Stimulated activated naive CD4-positive, alpha-beta T cell treated with Interleukin-2 at 50 U/mL for 16 hours (primary cell): ENCODE measurements at places on chromosomes 11 and 22.

GRCh38 chr11:119377112-119377901, 4.2 kb downstream of the USP2 start:
- DNase-seq = no peak

DNA sequence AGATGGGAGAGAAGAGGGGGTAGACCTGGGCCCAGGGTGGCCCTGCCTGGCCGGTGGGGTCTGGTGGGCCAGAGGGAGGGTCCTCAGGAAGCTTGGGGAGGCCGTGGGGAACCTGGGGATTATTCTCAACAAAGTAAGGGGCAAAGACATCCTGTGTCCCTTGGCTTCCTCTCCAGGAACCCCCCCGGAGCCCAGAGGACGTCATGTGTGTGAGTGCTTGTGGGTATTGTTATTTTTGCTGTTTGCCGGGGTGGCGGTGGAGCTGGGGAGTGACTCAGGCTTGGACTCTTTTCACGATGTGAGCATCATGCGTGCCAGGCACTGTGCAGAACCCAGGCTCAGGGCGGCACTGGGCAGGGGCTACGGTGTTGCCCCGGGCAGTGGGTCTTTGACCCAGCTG, 982 bp upstream of the SHANK3 start:
- DNase-seq = no peak

GRCh38 chr11:9266926-9267325, 1.8 kb upstream of the DENND5A start:
- no peak for DNase-seq

DNA sequence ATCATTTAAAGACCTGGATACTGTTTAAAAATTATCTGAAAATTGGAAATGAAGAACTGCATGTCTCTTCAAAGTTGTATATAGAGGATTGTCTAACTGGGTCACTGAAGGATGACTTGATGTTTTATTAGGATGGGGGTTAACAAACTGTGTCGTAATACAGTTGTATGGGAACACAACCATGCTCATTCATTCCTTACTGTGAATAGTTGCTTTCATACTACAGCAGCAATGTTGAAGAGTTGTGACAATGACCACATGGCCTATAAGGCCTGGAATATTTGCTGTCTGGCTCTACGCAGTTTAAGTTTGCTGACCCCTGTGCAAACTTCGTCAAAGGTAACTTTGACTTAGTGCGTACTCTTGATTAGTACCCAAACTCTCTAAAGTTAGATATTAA, 38.4 kb downstream of the FDX1 start:
- no peak for DNase-seq

DNA sequence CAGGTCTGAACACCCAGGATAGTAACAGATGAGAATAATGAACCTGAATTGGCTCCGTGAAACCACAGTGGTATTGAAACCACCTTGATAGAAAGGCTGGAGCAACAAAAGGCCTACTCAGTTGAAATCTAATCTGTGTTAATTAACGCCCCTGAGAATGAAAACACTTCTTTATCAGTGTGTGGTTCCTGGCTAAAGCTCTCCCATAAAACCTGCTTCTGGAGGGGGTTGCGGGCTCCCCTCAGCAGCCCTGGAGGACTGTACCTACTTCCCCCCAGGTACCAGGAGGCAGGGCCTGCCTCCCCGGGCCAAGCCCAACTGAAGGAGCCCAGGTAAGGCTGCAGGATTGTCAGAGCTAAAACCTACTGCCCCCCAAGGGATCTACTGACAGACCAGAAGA, 54.6 kb downstream of the PLEKHA7 start:
- DNase-seq = no peak

- DNase-seq = no peak
Measured at GRCh38 chr22:38193580-38193979, 8.2 kb upstream of the MAFF start.

DNA sequence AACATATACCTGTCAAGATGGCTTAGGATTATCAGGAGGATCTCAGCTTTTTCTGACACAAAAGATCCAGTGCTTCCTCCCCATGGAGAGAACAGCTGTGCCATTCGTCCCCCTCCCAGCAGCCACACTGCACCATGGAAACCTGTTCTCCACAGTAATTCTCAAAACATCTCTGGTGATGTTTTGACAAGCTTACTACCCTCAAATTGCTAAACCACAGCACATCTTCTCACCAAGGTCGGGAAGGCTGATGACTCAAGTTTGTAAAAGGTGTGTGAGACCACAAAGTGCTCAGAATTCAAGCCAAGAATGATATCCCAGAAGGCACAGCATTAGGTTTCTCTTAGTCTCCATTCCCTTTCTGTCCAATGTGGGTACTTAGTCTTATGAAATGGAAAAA, 3.9 kb upstream of the RAB38 start:
- no peak for DNase-seq

GRCh38 chr11:89456681-89457080, 34.5 kb downstream of the NOX4 start:
- DNase-seq = no peak

GRCh38 chr11:574632-575312, 1.5 kb upstream of the PHRF1 start:
- DNase-seq = no peak

DNA sequence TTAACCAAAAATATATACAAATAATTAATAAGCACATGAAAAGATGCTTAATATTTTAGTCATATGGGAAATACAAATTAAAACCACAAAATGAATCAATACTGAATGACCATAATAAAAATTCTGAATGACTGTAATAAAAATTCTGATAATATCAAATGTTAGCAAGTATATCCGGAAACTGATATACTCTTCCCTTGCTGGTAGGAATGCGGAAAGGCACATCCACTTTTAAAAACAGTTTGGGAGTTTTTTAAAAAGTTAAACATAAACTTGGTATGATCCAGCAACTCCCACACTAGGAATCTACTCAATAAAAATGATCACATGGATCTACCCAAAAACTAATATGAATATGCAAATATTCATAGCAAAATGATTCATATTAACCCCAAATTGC, 30.8 kb upstream of the GRIA4 start:
- no peak for DNase-seq

- DNase-seq = no peak
Measured at GRCh38 chr22:40187389-40187788, 9.7 kb downstream of the TNRC6B start.

- DNase-seq = no peak
Measured at GRCh38 chr22:19321757-19322156, 30.2 kb upstream of the CLTCL1 start.

GRCh38 chr11:124801014-124801413, 808 bp upstream of the MSANTD2 start:
- DNase-seq = no peak

GRCh38 chr11:58046231-58046630, 15.5 kb downstream of the OR6Q1 start:
- no peak for DNase-seq

DNA sequence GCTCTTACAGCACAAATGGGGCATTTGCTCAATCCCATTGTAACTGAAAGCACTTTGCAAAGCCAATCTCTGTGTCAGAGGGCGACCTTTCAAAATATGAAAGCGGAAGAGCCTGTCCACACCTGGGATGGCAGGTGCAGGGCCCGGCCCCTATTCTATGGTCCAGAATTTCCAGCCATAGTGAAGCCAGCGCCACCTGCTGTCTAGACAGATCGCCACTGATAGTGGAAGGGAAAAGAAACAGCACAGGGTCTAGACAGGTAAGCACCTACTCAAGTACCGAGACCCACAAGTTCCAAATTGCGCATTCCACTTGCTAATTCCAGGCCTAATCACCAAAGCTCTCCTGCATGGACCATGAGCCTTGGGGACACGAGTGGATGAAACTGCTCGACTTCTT, 141.4 kb downstream of the NTM start:
- no peak for DNase-seq

- peak; percentile 35 for DNase-seq
Measured at GRCh38 chr11:47186076-47186699, at the start of gene PACSIN3. TSS of gene PACSIN3 (minus strand) at chr11:47186434. CDS start at chr11:47182727, 3,707 bp downstream.

GRCh38 chr11:206002-206384, 1.2 kb downstream of the BET1L start:
- no peak for DNase-seq

DNA sequence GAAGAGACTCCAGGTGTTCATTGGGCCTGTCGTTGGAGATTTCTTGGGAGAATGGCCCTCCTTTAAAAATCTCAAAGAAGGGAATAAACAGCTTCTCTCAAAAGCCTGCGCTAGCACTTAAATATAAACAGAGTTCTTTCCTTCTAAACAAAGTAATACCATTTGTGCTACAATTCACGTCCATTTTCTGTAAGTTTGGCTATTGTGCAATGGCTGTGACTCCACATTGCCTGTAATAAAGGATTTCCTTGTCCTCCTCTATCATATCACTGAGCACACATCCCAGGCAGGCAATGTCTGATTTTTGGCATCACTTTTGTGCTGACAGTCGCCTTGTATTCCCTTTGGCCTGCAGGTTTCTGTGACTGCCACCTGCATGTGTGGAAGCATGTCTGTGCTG, 4.9 kb upstream of the ADAMTS8 start:
- DNase-seq = no peak

DNA sequence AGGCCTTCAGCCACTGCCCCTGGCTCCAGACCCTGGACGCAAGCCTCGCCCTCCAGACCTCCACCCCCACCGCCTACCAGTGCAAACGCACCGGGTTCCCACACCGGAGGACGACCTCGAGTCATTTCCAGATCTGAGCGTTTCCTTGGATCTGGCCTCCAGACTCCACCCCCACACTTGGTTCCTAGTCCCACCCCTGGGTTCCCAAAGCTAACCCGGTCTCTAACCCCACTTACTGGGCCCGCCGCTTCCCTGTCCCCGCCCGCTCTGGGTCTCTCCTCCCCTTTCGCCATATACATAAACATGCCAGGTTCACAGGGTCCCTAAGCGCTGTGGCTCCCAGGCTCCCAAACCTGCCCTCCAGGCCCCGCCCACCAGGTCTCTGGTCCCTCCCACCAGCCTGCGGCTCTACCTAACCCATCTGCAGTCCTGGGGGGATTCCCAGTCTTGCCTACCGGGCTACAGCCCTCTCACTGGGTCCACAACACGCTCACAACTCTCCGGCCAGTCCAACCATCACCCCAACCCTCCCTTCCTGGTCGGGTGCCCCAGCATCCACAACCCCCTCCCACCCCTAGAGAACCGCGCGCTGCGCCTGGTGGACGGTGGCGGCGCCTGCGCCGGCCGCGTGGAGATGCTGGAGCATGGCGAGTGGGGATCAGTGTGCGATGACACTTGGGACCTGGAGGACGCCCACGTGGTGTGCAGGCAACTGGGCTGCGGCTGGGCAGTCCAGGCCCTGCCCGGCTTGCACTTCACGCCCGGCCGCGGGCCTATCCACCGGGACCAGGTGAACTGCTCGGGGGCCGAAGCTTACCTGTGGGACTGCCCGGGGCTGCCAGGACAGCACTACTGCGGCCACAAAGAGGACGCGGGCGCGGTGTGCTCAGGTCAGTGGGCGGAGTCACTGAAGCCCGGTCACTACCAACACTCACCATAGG, 36.7 kb downstream of the CD6 start:
- no peak for DNase-seq

- DNase-seq = no peak
Measured at GRCh38 chr11:73399636-73400035, 23.4 kb downstream of the RELT start.

- DNase-seq = no peak
Measured at GRCh38 chr11:68658661-68659060, 25.7 kb upstream of the GAL start.

DNA sequence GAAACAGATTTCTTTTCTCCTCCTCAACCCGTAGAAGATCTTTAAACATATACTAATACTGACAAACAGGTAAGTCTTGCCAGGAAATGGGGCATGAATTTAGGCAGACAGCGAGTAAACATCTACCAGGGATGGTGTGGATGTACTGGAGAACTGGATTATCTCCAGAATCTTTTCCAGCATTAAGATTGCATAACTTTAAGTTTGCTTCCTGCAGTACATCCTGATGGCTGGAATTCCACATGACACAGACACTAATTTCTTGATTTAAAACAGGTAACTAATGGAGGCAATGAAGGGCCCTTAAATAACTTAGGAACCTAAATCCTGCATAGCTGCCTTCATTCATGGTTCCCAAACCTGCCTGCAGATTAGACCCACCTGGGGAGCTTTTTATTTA, 40.7 kb downstream of the JHY start:
- DNase-seq = no peak

GRCh38 chr22:44455151-44455962, 42.7 kb downstream of the RTL6 start:
- DNase-seq = peak; percentile 41

DNA sequence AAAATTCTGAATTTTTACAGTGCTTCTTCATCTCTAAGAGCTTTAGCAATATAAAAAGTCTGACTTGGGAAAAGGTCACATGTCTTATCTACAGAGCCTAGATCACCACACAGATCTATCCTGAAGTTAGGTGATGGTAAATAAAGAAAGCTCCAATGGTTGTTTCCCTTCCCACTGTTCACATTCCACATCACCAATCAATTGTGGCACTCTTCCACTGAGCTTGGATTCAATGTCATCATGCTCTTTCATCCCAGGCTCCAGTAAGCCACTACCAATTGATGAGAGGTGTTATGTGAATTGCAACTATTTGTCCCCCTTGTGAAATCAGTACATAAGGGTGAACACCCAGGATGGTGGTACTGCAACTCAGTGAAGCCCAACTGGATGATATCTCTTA, 47.8 kb downstream of the ALG9 start:
- DNase-seq = no peak

DNA sequence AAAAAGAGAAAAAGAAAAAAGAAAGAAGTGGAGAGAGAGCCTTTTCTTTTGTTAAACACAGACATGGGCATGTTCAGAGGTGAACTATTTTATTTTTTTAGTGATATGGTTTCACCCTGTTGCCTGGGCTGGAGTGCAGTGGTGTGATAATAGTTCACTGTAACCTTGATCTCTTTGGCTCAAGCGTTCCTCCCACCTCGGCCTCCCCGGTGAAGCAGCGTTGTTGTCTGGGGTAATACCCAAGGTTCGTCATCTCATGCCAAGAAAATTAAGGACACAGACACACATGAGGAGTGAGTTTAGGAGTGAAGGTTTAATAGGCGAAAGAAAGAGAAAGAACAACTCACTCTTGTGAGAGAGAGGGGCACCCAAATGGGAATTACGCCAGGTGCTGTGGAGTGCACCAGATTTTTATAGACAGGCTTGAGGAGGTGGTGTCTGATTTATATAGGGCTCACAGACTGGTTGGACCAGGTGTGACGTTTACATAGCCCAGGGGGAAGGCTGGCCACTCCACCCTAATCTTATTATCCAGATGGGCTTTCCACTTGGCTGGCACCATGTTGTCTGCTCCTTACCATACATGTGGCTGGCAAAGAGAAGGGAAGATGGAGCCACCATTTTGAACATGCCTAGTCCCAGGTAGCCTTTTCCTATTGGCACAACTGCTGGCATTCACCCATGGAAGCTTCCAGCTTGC, 42.3 kb downstream of the GRAMD1B start:
- DNase-seq = no peak

DNA sequence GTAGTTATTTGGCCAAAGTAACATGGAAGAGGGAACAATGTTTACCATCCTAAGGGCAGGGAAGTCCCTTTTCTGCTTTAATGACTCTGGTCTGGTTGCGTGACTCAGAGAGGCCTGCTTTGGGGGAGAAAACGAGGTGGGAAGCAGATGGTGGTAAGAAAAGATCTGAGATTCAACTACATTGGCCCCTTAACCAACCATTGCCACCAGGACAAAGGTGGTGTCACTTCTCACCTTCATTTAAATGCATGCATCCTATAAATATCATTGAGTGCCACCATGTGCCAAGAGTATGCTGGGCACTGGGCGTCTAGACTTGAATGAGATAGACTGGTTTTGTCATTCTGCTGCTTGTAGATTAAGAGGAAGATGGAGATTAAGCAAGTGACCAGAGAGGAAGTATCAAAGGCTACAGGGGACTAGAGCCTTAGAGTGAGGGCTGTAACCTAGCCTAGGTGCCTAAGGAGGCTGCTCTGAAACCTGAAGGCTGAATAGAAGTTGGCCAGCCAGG, 3.6 kb upstream of the SORL1 start:
- no peak for DNase-seq

GRCh38 chr11:131764126-131764525, 393.7 kb downstream of the NTM start:
- DNase-seq = no peak
